Renal cortex interstitium (tissue), 15 donors: ENCODE measurements at places on chromosomes 12 and 14. TPM values are rescaled to one million over a fixed set of nuclear protein-coding genes. Genes with fewer than 3 reads are reported as not detected.

DNA sequence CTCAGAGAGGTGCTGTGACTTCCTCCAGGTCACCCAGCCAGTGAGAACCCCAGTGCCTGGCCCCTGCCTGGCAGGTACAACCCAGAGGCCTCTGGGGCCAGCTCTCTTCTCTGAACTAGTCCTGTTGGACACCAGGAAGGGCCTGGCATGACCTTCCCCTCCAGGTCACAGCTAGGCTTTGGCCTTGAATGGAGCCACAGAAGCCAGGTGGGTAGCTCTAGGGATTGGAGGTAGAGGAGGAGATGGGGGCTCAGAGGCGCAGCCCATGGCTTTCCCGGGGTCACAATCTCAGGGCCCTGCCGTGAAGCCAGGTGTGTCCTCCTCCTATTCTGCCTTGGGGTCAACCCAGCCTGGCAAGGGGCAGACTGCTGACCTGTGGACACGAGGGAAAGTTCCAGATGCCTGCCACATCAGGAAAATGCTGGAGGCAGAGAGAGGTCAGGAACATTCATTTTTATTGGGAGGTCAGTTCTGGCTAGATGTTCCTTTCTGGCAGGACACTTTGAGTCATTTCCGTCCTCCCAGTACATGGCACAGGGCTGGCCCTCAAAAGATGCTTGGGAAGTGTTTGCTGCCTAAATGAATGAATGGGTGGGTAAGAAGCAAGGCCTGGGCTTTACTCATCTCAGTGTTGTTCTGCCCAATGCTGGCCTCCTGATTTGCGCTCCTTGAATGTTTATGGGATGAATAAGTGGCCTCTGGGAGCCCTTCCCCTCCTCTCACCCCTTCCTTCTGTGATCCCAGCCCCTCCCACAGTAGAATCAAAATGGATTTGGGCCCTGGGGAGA is 25.4 kb downstream of the FAM222A start:
- no peak for DNase-seq

- no peak for DNase-seq
Measured at GRCh38 chr12:5690240-5690639, 254.8 kb downstream of the ANO2 start.

DNA sequence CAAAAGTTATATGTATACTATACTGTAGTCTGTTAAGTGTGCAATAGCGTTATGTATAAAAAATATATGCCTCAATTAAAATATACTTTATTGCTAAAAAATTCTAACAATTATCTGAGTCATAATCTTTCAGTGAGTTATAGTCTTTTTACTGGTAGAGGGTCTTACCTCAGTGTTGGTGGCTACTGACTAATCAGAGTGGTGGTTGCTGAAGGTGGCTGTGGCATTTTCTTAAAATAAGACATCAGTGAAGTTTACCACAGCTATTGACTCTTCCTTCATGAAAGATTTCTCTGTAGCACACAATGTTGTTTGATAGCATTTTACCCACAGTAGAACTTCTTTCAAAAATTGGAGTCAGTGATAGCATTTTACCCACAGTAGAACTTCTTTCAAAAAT is 23.4 kb downstream of the POLR3B start:
- DNase-seq = no peak

DNA sequence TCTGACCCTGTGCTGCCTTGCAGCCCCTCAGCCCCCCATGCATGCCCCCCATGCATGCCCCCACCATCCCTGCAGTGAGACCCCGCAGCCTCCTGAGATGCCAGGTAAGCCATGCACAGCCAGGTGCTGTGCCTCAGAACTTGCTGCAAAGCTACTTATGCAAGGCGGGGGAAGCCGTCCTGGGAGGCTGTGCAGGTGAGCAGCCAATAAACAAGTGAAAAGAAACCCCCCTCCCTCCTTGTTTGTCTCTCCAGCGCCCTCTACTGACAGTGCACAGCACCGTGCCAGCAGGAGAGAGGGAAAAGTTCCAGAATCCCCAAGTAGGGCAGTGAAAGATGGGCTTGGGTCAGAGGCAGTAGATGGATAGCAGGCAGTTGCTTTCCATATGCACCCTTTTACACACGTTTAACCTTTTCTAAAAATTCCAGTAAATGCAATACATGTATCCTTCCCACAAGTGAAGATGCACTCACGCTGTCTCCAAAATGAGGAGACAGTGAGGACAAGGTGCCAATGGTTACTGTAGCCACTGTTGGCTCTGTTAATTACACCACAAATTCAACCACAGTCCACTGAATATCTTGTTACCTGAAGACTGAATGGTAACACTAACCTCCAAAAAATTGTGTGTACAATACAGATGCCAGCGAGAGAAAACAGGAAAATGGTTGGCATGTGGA is 18.0 kb downstream of the TNFAIP2 start:
- DNase-seq = no peak

DNA sequence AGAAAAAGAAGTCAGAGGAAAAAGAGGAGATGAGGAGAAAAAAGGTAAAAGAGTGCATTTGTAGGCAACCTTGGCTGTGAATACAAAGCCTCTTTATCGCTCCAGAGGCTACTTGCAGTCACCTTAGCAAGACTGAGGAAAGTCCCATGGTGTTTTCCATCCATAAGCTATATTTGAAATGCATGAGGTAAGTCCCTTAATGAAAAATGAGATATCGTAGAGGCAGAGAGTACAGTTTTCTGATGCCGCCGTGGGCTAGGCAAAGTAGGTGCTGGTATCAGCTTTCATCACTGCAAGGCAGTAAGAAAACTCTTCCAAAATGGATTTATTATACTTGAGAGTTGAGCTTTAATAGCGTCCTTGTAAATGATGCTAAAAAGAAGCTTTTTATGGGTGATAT is 186.8 kb downstream of the ASCL1 start:
- DNase-seq = no peak

The FAR2 gene
- polyA plus RNA-seq = 38.8 TPM

The FBLN5 gene
- 163 TPM for polyA plus RNA-seq

The KRT6C gene
- not detected for polyA plus RNA-seq

The LRP1-AS gene
- not detected for polyA plus RNA-seq

The SPIC gene
- polyA plus RNA-seq = not detected
